ENCODE measurements at places on chromosomes 4 and X.

DNA sequence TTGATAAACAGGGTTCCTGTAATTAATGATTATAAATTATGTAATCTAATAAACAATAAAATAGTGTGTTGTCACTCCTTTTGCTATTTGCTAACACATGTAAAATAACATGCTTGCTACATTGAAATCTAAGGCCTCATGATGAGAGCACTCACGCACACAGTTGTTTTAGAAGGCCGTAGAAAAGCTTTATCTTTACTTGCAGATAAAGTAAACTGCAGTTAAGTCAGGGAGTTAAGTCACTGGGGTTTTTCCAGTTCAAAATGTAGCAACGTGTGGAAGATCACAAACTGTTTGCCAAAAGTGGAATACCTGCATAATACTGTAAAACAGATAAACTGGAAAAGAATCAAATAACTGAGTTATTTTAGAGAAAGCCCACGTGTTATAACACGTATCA lies 187.3 kb upstream of the PACRGL start:
- DNase-seq, result no peak

- no peak for DNase-seq
Measured at GRCh38 chr4:10074767-10075105, 41.9 kb downstream of the WDR1 start.

GRCh38 chrX:130184857-130185256 lies 13.1 kb downstream of the RAB33A start:
- DNase-seq, result no peak

- no peak for DNase-seq
Measured at GRCh38 chr4:123244137-123244536, 152.5 kb upstream of the SPRY1 start.

GRCh38 chrX:153820601-153821000 lies 9.7 kb downstream of the PDZD4 start:
- DNase-seq, result no peak

- DNase-seq, result no peak
Measured at GRCh38 chr4:7698584-7698983, 241.1 kb downstream of the AFAP1 start.

GRCh38 chr4:123838474-123838873 lies 441.9 kb downstream of the SPRY1 start:
- DNase-seq, result no peak

DNA sequence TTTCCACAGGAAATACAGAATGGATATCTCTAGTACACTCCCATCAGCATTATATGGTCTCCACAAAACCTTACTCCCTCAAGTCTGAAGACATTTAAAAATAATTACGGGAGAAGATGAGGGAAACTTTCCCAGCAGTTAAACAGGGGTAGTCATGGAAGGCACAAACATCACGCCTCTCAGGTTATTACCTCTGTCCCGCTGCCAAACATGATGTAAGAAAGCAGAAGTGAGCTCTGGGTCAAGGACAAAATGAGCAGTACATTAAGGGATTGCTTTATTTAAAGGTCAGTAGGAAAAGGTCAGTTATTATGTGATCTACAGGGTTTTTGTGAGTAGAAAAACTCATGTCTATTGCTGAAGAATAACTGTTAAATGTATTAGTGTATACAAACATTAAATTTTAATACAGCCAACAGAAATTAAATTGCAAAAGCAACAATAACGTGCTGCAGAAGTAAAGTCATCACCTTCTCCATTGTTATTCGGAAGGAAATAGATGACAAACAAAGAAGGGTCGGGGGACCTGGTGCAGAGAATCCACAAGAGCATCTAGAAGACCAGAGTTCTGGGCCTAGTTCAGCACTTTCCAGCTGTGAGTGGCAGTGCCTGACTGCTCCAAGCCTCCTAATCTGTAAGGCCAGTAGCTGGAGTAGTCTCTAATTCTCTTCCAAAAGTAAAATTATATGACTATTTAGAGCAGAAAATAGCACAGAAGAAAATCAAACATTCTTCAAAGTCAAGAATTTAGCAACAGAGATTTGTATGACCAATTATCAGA lies 171.2 kb downstream of the PPP3CA start:
- no peak for DNase-seq

GRCh38 chr4:141609243-141609642 lies 27.1 kb upstream of the IL15 start:
- no peak for DNase-seq

- no peak for DNase-seq
Measured at GRCh38 chr4:132114885-132115284, 1034.2 kb upstream of the PCDH10 start.

GRCh38 chrX:65502618-65503017 lies 32.0 kb downstream of the LAS1L start:
- no peak for DNase-seq
